ENCODE measurements at places on chromosomes 12 and 14. TPM values are rescaled to one million over a fixed set of nuclear protein-coding genes. Genes with fewer than 3 reads are reported as not detected.

GRCh38 chr12:71166280-71166679, 8.5 kb upstream of the TSPAN8 start:
- DNase-seq, result no peak

DNA sequence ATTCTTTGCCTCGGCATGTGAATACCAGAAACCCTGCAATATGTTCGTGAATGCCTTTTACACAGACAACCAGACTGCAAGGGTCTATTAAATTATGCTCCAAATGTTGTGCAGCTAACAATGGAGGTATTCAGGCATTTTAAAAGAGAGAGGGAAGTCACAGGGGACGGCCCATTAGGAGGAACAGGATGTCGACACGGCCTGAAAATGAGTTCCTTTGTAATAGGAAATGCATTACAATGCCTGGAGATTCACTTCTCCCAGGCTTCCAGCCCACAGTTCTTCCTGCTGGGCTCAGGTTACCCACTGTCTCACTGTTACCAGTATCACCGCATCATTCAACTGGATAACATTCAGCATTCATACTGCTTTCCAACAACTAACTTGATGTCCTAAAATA, 2.5 kb downstream of the DUSP6 start:
- DNase-seq, result no peak

- no peak for DNase-seq
Observed at GRCh38 chr12:81208187-81208911, 130.5 kb downstream of the ACSS3 start.

GRCh38 chr12:81597928-81598604, 161.1 kb downstream of the PPFIA2 start:
- DNase-seq, result no peak

DNA sequence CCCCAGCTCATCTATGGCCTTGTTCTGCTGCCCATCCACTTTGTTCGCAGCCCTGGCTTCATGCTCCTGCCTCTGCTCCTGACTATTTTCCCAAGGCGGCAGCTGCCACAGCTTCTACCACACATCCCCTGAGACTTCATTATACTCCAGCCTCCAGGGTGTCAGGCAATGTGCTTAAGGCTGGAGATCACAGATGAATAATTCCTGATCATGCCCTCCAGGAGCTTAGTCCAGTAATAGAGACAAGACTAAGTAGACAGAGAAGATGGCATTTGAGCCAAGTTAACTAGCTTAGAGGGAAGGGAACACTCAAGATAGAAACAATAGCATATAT, 7.1 kb downstream of the TAPBPL start:
- DNase-seq, result no peak

DNA sequence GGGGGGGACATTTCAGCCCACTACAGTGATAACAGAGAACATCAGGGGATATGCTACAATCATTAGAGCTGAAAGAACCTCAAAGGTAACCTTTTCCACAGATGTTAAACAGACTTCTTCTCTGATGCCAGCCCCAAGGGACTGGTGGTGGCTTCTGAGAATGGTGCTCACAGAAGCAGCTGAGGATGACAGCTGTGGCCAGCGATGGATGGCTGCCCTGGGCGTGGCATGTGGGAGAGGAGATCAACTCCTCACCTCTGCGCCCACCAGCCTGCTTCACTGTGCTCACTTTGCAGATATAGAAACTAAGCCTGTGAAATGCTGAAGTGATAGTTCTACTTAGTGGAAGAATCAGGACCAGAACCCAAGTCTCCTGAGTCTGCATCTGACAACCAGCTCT, 33.0 kb downstream of the FOXN3 start:
- no peak for DNase-seq

- no peak for DNase-seq
Observed at GRCh38 chr14:79841433-79841832, 369.9 kb downstream of the DIO2 start.

GRCh38 chr14:105064721-105065143, 498 bp downstream of the GPR132 start:
- DNase-seq, result no peak

- DNase-seq, result no peak
Observed at GRCh38 chr12:45329238-45329637, 113.3 kb downstream of the ANO6 start.

DNA sequence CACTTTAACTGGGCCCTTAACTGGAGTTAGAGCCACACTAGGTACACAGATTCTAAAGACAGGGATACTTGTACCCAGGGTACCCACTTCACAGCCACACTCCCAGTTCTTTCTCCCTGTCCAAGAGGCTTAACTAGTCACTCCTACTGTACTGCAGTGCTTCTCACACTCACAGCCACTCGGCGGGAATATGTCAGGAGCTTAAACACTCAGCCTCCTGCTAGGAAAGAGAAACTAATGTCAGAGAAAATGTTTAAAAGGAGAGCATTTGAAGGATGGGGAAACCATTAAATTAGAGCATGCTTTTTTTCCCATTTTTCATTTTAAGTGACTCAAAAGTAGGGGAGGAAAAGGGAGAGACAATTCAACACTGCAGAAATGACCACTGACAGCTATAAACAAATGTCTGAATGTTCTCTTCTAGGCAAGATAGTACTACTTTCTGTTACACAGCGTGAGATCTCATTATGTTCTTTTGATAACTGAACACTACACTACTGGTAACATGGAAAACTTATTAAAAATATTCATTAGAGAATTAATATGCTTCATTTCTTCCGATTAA, 22.9 kb upstream of the MDM1 start:
- no peak for DNase-seq

DNA sequence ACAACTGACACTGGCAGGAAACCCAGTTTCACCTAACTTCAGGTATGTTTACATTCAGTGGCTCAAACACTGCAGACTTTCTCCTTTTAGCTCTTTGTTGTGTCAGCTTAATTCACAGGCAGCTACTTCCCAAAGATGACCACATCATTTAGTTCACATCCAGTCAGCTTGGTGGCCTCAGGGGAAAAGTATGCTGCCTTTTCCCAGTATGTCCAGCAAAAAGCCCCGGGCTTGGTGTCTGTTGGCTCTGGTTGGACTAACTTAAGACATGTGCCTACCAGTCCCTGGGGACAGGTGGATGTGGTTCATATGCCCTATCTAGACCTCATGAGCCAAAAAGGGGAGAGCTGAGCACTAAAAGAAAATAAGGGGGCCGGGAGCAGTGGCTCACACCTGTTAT, 56.4 kb downstream of the GOLGA5 start:
- no peak for DNase-seq

- DNase-seq, result no peak
Observed at GRCh38 chr12:60106214-60106613, 510.4 kb downstream of the SLC16A7 start.

GRCh38 chr12:102054345-102054744, 7.4 kb downstream of the WASHC3 start:
- DNase-seq, result no peak

- no peak for DNase-seq
Observed at GRCh38 chr12:12934556-12934955, 17.4 kb downstream of the GPRC5D start.

GRCh38 chr12:91877456-91878235, 268.0 kb downstream of the BTG1 start:
- no peak for DNase-seq

GRCh38 chr14:70118064-70118463, 70.7 kb downstream of the SLC8A3 start:
- DNase-seq, result no peak

- DNase-seq, result no peak
Observed at GRCh38 chr14:92897922-92898565, 24.9 kb upstream of the CHGA start.

- no peak for DNase-seq
Observed at GRCh38 chr12:68919581-68920239, 13.3 kb downstream of the CPM start.

DNA sequence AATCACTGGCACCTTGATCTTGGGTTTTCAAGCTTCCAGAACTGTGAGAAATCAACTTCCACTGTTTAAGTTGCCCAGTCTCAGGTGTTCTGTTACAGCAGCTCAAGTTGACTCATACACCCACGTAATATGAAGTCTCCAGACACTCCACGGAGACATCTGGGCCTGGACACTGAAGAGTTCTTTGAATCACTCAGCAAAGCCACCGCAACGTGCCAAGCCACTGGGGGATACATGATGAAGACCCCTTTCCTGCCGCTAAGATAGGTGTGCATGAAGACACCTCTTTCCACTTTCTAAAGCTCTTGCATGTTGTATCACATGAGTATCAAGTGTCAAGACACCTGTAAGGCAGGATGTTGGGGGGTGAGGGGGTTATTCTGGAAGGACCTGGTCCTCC, 311.7 kb upstream of the RTL1 start:
- DNase-seq, result peak; percentile 10

DNA sequence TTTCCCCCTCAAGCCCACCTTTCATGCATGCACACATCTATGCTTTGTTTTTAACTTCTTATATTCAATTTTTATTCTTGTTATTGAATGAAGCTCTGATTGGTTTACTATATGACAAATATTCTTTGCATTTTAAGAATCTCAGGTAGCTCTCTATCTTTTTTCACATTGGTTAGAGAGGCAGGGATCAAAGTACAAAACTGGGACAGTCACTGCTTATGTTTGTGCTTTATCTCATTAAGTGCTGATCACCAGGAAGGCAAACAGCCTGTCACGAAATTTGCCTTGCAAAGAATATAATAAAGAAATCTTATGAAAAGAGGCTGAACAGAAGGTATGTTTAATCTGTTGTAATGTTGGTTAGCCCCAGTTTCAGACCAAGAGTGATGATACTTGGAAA, 29.7 kb upstream of the INSM2 start:
- DNase-seq, result no peak

DNA sequence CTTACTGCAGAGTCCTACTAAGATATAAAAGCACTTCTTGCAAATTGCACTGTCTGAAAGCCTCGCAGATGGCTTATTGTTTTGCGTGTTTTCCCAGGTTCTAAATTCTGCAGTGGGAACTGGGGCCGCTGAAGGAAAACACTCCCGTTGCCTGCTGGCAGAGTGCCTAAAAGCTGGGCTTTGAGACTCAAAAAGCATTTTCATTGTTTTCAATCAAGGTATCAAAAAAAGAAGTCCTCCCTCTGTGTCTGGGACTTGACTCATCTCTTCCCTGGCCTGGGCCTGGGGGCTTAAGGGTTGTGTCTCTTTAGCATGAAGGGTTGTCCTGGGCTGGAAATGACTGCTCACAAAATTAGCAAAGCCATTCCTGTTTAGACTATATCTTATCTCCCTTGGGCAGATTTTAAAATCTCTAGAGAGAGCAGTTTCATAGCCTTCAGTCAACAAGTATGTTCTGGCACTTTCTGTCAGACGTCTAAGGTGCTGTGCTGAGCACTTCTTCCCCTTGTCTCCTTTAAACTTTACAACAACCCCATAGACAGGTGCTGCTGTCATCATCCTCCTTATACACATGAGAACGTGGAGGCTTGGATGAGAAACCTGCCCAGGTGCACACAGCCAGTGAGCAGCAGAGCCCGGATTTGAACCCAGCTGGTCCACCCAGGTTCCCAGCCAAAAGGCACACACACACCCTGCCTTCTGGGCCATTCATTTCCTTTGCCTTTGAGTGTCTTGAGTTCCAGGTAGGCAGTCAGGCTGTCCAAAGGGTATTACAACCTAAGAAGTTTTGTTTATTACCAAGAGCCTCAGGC, 31.1 kb downstream of the ELK3 start:
- DNase-seq, result no peak

DNA sequence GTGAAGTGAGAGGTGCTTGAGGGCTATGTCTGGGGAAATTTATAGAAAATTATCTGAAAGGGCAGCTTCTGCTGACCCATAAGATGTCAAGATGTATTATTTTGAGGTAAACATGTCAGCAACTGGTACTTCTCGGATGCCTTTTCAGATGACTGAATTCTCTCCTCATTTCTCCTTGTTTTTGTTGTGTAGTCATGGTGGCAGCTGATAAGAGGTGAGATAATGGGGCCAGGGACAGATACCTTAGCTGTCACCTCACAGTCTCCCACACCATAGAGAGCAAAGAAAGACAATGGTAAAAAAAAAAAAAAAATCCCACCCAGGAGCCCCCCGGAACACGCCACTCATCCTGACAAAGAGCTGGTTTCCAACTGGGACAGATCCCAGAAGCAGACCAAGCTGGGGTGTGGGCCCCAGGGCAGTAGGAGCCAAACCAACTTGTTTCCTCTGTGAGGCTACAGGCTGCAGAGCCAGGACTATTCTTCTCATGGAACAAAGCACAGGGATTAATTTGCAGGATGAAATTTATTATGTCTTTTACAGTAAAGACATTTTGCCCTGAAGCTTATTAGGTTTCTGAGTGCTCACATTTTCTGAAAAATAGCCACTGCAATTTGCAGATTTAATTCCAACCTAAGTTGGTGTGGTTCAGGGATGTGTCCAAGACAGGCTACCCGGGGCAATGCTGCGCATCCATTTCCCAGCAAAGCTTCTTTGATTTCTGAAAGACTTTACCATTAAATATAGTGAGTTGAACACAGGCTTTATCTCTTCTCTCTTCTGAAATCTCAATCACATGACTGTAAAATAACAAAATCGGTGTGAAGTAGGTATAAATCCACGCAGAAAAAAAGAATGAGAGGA, 52.2 kb downstream of the NDUFA12 start:
- DNase-seq, result no peak

DNA sequence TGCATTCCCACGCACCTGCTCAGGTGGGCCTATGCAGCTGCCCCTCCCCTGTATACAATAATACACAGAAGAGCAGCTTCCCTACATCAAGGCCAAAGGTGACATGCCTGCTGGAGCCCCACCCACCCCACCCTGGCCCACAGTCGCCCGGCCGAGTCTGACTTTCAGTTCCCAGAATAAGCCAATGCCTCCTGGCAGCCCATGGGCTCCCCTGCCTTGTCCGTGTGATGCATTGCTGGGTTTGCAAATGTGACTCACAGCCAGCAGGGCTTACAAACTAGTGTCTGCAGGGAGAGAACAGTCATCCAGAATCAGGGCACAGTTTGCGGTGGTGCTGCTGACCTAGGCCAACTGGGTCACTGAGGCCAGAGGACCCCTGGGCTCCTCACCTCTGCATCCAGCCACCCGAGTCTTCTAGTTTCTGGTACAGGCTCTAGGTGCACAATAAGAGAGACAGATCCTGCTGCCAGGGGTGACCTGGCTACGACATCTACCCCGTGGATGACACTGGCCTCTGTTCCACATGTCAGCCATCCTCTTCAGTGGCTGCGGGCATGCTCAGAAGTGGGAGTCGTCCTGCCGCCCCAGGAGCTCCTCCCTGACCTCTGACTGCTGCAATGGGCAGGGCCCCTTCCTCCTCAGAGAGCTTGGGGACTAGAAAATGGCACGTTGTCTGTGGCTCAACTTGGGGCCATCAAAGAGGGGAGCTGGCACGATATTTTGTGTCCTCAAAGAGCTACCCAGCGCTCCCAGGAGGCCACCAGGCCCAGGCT, 84.5 kb downstream of the CHGA start:
- peak; percentile 65 for DNase-seq

GRCh38 chr12:5556946-5557673, 125.2 kb downstream of the NTF3 start:
- no peak for DNase-seq

Gene DIO3
- 0.47 TPM for total RNA-seq

Gene CD163
- 74.3 TPM for total RNA-seq

Gene PTPN6
- 40.4 TPM for total RNA-seq

Gene NUP107
- total RNA-seq, result 37.9 TPM

Gene RIN3
- total RNA-seq, result 27.3 TPM

Gene HHIPL1
- total RNA-seq, result 2.4 TPM

Gene CLEC4C
- not detected for total RNA-seq

Gene IFNG-AS1
- total RNA-seq, result 0.49 TPM

Gene NEUROD4
- total RNA-seq, result not detected

Data from ureter (tissue), 1 donor.